ENCODE measurements at places on chromosomes 3 and 15.

GRCh38 chr3:71591101-71591500, 7.6 kb upstream of the FOXP1 start:
- DNase-seq: no peak

- no peak for DNase-seq
These were observed 4.4 kb upstream of the RPL32 start for GRCh38 chr3:12845811-12846210.

DNA sequence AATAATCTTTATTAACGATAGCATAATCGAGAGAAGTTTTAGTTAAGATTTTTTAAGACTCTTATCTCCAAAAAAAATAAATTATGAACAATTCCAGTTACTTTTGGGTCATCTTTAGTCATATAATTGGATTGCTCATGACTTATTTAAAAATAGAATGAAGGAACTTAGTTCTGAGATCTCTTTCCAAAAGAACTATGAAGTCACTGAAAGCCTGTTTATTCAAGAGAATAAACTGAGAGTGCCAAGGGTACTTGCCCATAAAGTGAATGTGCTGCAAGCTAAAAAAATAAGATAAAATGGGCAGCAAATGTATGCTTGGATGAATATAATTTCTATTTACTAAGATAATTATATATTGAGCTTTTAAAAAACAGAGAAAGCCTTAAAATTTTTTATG, 176.5 kb upstream of the PLSCR5 start:
- no peak for DNase-seq

DNA sequence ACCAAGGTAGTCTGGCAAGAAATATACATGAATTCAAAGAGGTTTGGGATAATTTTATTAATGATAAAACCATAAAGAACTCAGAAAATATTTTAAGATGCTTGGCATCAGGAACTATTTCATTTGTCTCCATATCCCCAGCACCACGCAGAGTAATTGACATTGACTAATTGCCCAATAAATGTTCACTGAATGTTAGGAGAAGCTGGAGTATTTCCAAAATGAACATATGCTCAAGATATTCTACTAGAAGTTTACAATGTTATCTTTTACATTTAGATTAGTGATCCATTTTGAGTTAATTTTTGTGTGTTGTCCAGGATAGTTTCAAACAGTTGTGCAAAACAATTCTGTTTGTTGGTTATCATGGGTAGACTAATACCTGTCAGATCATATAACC, 298.8 kb upstream of the CTDSPL start:
- no peak for DNase-seq

DNA sequence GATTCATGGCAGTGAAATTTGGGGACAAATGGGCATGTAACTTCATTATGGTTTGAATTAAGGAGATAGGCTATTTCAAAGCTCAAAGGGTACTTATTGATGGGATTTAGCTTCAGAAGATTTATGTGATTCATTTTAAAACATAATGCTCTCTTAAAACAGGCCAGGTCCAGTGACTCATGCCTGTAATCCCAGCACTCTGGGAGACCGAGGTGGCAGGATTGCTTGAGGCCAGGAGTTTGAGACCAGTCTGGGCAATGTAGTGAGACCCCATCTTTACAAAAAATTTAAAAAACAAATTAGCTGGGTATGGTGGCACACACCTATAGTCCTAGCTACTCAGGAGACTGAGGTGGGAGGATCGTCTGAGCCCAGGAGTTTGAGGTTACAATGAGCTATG, 11.5 kb downstream of the THAP10 start:
- DNase-seq: no peak

- DNase-seq: no peak
These were observed 6.3 kb downstream of the BHLHE40 start for GRCh38 chr3:4985330-4986174.

DNA sequence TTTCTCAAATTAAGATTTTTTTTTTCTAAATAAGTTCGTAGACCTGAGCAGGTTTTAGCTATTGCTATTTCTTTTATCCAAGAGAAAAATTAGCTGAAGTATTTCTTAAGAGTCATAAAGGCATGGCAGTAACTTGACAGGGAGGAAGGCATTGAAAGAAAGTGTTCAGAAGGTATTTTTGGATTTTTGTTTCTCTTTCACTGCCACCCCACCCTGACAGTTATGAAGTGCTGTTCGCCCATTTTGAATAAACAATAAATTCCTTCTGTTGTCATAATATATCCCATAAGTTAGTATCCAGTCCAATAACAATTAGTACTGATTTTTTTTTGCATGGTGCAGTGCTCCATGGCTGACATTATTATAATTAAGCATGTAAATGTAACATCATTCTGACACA, 363.0 kb downstream of the NR2F2 start:
- no peak for DNase-seq

- DNase-seq: no peak
These were observed 2.8 kb downstream of the BCL2L10 start for GRCh38 chr15:52109559-52110451.

Measured in stimulated activated naive CD4-positive, alpha-beta T cell treated with Interleukin-2 at 50 U/mL for 16 hours (primary cell).